NCI-H510A (cell line): ENCODE measurements at places on chromosomes 7 and 10.

DNA sequence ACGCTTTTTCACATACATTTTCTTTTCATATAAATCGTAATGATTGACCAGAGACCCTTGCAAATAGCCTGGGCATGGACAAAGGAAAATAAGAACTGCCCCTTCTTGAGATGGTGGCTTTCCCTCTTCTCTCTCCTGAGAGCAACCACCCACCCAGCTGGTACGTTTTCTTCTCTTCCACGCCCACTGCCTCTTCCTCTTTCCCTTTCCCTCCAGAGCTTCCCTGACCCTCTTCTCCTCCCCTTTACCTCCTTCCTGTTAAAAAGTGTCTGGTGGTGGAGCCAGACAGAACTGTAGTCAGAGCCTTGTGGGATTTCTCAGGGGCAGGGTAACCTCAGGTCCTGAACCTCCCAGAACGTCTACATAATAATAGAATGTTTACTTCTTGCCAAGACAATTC is 23.2 kb downstream of the GPR141 start:
- DNase-seq, result no peak

DNA sequence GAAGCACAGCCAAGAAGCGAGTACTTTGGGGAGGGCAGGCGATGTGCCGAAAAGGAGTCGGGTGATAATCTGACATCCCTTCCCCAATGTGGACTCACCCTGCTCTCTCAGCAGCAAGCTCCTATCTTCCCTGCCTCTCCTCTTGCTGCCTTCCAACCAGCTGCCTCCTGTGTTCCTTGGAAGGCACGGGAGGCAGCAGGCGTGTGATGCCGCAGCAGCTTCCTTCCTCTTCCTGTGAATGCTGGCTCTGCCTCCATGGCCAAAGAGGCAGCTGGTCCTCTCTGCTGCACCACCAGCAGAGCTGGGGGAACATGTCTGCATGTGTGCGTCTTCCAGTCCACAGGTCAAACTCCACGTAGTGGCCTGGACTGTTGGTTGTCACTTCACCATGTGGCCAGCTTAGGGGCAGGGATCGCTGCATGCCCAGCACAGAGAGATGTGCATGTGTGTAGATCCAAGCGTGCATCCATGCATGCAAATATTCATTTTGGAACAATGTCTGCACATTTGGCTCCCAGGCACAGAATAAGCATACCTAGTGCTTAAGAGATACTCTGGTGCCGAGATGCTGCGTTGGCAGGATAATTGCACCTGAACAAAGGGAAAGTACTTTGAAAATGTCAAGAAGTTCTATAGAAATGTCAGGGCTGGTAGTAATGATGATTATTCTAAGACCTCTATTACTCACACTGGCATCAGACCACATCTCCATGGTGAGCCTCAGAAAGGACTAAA is 499.8 kb downstream of the PLXNA4 start:
- no peak for DNase-seq

DNA sequence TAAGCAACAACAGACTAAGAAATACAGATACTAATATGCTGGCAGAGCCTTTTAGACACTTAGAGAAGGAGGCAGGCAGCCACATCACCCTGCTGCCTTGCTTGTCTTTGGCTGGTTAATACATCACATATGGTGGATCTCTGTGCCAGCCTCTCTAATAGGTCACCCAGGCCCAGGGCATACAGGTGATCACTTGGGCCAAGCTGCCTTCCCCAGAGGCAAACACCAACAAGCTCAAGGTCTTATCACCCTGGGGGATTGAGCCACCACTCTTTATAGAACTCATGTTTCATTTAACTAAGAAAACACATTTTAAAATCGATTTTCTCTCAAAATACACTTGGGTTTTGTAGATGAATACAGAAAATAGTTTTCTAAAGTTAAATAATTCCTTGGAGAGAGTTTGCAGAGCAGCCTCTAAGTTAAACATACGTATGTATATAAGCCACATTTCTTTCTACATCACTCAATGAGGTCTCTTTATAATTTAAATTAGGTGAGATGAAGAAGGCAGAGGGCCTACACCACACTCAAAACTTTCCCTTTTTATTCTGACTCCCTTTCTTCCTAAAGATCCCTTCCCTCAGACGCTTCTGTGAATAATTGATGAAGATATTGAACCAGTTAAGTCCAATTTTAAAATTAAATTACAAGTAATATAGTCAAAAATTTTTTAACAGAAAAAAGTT is 556.8 kb upstream of the GHITM start:
- no peak for DNase-seq

DNA sequence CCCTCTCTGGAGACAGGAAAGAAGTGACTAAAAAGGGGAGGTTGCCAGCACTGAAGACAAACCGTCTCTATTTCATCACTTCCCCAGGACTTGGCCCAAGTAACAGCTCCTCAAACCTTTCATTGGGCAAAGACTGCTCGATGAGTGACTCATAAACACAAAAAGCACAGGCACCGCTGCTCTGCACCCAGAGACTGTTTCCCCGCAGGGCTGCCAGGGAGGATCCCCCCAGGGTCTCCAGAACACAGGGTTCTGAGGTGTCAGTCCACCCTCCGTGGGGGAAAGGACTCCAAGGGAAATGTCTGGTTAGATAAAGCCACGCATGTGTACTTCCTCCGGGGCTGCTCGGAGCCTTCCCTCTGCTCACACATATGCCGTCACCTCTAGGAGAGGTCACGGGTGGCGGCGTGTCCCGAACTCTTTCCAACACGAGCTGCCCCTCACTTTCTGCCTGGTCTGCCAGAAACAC is 59.9 kb downstream of the INSIG1 start:
- DNase-seq, result no peak

GRCh38 chr10:30705625-30706149 is 76.1 kb upstream of the LYZL2 start:
- no peak for DNase-seq
